HFFc6 (cell line): ENCODE measurements at places on chromosomes 12 and 14. TPM values are rescaled to one million over a fixed set of nuclear protein-coding genes. Genes with fewer than 3 reads are reported as not detected.

Gene USP15
- 47.9 to 60.5 TPM (median 53.9 TPM) in 3 replicates for total RNA-seq

Gene ZFHX2
- total RNA-seq, result 1.7 to 4.2 TPM (median 2.5 TPM) in 3 replicates

Gene EPYC
- total RNA-seq, result not detected in 3 replicates

Gene PIGH
- 6.3 to 8.6 TPM (median 7.1 TPM) in 3 replicates for total RNA-seq

Gene GUCY2C
- not detected in 3 replicates for total RNA-seq

Gene MSI1
- not detected in 3 replicates for total RNA-seq

Gene ESPL1
- total RNA-seq, result 6.0 to 13.6 TPM (median 13.5 TPM) in 3 replicates

Gene STYK1
- 1.6 and 1.9 TPM in 2 replicates for total RNA-seq

DNA sequence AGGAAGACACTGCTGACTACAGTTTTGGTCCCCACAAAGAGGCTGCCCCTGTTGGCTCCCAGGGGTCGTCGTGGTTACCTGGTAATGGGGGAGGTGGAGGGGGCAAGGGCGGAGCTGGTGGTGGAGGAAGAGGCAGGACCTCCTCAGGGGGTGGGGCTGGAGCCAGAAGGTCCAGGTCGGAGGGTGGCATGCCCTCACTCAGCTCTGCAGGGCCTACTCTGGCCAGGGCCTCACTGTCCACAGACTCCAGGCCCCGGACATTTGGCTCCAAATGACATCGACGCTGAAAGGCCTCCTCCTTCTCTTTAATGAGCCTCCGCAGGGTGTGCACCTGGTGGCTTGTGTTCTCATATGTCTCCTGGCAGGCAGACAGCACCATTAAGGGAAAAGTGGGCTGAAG lies 28.5 kb downstream of the PRPF40B start:
- no peak for DNase-seq

GRCh38 chr14:83594874-83595273 lies 1935.1 kb upstream of the FLRT2 start:
- no peak for DNase-seq

- DNase-seq, result no peak
Observed at GRCh38 chr12:90871726-90872096, 83.3 kb downstream of the CCER1 start.

GRCh38 chr14:33762161-33762851 lies 188.6 kb downstream of the EGLN3 start:
- DNase-seq, result no peak
